ENCODE measurements at places on chromosomes 2 and 18.
A peak's percentile ranks its signal among the peaks of the same experiment; 100 is the strongest.

- DNase-seq: no peak
These were observed 84.2 kb downstream of the NCKAP5 start for GRCh38 chr2:133484106-133484505.

- DNase-seq: no peak
These were observed 515.8 kb downstream of the GALR1 start for GRCh38 chr18:77765468-77765867.

GRCh38 chr2:3461801-3462492 is 57.4 kb downstream of the ADI1 start:
- no peak for DNase-seq

DNA sequence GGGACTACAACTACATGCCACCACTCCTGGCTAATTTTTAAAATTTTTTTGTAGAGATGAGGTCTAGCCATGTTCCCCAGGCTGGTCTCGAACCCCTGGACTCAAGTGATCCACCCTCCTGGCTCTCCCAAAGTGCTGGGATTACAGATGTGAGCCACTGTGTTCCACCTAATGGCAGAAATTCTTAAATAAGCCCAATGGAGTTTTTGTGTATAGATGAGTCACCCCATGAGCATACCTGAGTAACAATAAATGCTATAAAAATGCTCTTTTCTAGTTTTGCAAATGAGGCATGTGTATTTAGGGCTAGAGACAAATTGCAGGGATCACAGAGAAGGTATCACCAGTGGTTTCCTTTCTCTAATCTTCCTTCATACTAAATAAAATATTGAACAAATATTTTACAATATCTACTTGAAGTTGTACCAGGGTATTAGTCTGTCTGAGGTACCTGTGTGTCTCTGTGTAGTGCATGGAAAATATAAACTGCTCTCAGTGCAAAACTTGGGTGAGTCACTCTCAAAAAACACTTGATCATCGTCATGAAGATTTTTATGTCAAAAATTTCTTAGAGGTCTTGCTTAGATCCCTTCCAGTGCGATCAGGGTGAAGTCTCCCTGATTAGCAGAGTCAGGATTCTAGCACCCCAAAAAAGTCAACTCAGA is 337.1 kb upstream of the MMADHC start:
- no peak for DNase-seq

GRCh38 chr18:34055227-34055626 is 169.5 kb downstream of the NOL4 start:
- DNase-seq: no peak

DNA sequence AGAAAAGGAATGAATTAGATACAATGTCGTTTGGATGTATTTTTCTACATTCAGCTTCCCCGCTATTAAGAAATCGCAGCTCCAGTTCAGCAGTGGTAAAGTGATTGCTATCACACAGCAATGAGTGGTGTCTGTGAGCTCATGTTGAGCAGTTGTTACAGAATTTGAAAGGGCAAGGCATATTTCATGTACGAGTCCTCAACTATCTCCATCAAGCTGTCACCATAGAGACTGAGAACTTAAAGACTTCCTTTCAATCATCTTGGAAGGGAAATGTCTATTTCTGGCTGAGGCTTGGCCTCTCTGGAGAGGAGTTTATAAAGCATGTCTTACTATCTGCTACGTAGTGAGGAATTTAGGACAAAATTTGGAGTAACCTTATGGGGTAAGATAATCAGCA is 24.4 kb upstream of the FAM117B start:
- DNase-seq: no peak

- DNase-seq: no peak
These were observed 1341.3 kb upstream of the LRRTM1 start for GRCh38 chr2:81645745-81646301.

DNA sequence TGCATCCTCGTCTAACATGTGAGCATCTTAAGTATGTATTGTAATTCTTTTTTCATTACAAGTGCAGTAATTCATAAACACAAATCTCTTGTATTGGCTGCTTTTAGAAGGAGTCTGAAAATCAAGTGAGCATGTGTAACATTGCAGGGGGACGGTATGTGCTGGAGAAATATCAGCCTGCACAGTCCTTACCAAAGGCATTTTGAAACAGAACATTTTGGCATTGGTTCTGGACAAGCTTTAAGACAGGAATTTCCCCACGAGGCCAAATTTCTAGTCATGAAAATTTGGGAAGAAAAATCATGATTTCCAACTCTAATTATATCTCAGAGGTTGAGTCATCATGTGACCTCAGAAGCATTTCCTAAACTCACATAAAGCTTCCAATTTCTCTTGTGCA is 24.7 kb upstream of the NRP2 start:
- DNase-seq: no peak

- DNase-seq: no peak
These were observed 230.7 kb downstream of the MYO3B start for GRCh38 chr2:170408461-170409163.

- no peak for DNase-seq
These were observed 32.2 kb upstream of the SPRED2 start for GRCh38 chr2:65464604-65465003.

- no peak for DNase-seq
These were observed 84.5 kb downstream of the FSHR start for GRCh38 chr2:49069829-49070228.

GRCh38 chr18:22210311-22210754 is 40.9 kb downstream of the GATA6 start:
- DNase-seq: no peak

DNA sequence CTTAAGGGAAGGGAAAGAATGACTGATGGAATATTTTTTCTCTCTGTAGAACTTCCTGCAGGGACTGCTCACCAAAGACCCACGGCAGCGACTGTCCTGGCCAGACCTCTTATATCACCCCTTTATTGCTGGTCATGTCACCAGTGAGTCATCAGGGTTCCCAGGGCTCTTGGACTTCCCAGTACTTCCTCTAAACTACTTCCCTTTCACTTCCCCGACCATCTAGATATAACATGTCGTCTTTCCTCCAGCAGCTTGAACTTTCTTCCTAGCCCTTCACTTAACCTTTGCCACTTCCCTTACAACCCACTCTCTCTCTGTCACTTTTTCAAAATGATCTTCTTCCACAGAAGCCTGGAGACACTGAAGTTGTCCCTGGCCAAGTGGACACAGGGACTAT is 7.2 kb downstream of the STK36 start:
- DNase-seq: peak; percentile 60

GRCh38 chr2:189502714-189503113 is 61.4 kb downstream of the WDR75 start:
- no peak for DNase-seq

Measured in CD4-positive, alpha-beta T cell treated with Interleukin-4 for 1 hour (primary cell).